Stimulated activated CD4-positive, alpha-beta T cell treated with anti-CD3 and anti-CD28 coated beads, Interleukin-4, amount 100 ng/mL, for 1 hour (primary cell): ENCODE measurements at places on chromosomes 12 and 14.

- no peak for DNase-seq
Measured at GRCh38 chr12:92342574-92342973, 196.9 kb upstream of the BTG1 start.

DNA sequence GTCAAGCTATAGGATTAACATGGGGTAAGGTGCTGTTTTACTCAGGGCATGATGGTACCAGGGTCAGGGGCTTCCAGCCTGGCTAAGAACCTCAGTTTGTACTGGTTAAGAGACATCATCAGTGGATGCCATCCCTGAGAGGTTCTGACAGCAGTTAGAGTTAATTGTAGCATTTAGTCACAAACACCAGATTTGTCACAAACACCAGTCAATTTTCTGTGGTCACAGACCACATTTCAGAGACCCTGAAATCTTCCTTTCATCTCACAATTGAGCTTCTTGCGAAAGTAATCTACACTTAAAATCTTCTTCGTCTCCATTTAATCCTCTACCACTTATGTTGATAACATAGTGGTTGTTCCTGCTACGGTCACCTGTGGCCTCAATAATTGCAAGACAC is 143.0 kb upstream of the EGLN3 start:
- no peak for DNase-seq

DNA sequence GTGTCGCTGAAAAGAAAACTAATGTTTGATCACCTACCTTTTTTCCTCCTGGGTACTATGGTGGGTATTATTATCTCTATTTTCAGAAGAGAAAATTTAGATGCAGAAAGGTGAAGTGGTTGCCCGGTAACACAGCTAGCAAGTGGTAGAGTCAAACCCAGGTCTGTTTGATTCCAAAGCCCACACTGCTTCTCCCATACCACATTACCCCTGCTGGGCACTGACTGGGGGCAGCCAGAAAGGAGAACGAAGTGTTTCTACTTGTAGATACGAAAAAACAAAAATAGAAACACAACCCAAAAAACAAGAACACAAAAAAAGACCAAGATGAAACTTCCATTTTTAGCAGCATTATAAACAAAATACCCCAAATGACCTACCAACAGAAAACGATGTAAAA is 142.2 kb downstream of the SLC41A2 start:
- DNase-seq: no peak

DNA sequence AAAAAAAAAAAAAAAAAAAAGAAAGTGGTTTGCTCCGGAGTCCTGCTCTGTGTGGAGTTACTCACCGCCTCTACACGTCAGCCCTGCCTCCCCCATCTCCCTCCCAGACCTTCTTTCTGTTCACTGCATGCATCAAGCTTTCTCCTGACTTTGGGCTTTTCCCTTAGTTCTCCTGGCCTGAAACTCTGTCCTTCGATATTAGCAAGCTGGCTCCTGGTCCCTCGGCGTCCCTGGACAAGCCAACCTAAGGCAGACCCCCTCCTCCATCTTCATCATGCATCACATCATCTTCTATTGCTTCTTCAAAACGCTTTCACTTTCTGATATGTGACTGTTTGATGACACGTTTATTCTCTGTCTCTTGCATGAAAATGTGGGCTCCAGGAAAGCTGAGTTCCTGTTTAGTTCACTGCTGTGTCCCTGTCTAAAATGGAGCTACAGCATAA is 40.6 kb downstream of the SLC15A4 start:
- peak; percentile 27 for DNase-seq

DNA sequence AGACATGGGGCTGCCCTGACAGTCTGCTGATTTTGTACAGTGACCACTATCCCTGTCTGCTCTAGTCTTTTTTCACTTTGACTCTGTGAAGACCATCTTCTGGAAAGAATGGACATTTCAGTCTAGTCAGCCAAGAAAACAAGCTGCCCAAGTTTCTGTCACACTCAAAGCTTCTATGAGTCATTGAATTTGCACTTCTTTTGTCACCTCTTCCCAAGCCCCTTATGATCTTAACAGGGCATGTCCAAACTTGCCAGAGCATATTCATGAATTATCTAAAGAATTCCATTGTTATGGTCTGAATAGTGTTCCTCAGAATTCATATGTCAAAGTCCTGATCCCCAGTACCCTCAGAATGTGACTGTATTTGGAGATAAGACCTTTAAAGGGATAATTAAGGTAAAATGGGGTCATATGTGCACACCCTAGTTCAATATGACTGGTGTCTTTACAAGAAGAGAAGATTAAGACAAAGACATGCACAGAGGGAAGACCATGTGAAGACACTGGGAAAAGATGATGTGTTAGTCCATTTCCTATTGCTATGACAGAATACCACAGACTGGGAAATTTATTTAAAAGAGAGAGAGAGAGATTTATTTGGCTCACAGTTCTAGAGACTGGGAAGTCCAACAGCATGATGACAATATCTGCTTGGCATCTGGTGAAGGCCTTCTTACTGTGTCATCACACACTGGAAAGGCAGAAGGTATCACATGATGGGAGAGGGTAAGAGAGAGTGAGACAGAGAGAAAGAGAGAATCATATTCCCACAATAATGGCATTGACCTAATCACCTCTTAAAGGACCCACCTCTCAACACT is 242.6 kb downstream of the BTG1 start:
- no peak for DNase-seq

- no peak for DNase-seq
Measured at GRCh38 chr12:95115641-95116040, 42.2 kb upstream of the NR2C1 start.

DNA sequence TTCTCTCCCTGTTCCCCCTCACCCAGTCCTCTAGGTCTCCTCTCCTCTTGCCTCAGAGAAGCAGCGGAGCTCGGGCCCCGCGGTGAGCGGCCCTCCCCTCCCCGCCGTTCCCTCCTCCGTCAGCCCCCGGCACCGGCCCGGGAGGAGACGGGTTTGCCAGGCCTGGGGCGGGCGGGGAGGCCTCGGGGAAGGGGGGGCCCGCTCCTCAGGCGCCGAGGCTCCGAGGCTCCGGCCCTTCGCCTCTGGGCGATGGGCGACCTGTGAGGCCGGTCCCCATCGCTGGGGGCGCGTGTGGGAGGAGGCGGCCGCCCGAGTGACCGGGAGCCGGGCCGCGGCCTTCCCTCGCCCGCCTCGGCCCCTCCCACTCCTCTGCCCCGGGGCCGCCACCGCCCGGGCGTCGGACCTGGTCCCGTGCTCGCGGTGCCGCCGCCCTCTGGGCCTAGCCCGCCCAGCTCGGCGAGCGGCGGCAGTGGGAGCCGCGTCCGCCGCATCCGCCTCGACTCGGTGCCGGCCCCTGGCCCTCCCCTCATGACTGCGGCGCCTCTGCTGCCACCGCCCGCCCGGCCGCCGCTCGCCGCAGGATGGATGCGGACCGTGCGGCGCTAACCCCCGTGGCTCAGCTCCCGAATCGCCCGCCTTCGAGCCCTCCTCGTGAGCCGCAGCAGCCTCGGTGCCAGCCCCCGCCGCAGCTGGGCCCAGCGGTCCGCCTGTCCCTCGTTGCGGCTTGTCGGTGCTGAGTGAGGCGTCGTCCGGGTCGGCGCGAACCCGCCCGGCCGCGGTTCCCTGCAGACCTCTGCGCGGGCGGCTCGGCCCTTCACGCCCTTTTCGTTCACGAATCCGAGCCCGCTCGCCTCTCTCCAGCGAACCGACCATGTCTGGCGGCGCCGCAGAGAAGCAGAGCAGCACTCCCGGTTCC is 574 bp downstream of the WNK1 start:
- DNase-seq: peak; percentile 45

DNA sequence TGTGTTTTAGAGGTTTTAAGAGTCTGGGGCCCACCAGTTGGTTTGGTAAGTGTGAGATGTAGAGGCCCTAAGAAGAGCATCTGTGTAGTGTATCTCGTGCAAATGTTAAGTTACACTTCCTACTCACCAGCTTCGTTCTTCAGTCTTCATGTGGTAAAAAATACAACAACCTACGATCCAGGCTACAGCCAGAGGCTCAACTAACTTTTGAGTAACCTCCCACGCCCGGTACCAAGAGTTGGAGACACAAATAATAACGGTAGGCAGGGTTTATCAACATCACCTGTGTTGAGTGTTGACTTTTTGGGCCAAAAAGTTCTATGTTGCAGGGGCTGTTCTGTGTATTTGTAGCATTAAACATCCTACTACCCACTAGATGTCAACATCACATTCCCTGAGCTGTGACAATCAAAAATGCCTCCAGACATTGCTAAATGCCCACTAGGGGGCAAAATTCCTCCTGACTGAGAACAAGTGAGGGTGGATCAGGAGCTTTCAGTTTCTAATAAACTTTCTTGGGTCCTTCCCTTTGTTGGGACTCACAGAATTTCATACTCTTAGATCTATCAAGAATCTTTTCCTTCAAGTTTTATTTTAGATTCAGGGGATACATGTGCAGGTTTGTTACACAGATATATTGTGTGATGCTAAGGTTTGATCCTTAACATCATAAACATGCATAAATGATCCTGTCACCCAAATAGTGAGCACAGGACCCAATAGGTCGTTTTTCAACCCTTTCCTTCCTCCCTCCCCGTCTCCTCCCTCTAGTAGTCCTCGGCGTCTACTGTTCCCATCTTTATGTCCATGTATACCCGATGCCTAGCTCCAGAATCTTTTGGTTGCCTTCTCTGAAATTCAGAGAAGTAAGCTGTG is 94.7 kb downstream of the SLC2A13 start:
- DNase-seq: peak; percentile 7

DNA sequence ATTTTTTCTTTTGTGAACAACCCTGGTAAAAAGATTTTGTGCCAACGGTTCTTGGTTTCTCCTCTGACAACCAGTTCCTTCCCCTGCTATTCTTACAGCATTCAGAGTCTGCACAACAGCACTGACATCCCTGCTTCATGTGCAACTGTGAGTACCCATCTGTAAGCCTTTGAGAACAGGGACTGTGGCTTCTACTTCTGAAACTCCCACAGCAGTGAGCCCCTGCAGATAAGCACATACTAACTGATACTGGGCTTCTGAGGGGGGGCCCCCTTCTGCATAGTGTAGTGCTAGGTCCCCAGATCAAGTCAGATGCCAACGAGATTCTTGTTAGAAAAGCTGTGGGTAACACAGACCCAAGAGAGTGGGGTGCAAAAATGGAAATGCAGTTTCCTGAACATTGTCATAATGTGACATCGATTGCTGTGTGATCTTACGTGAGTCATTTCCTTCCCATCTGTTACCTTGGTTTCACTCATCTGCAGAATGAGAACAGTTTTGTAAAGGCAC is 11.1 kb upstream of the NINJ2 start:
- DNase-seq: peak; percentile 72

DNA sequence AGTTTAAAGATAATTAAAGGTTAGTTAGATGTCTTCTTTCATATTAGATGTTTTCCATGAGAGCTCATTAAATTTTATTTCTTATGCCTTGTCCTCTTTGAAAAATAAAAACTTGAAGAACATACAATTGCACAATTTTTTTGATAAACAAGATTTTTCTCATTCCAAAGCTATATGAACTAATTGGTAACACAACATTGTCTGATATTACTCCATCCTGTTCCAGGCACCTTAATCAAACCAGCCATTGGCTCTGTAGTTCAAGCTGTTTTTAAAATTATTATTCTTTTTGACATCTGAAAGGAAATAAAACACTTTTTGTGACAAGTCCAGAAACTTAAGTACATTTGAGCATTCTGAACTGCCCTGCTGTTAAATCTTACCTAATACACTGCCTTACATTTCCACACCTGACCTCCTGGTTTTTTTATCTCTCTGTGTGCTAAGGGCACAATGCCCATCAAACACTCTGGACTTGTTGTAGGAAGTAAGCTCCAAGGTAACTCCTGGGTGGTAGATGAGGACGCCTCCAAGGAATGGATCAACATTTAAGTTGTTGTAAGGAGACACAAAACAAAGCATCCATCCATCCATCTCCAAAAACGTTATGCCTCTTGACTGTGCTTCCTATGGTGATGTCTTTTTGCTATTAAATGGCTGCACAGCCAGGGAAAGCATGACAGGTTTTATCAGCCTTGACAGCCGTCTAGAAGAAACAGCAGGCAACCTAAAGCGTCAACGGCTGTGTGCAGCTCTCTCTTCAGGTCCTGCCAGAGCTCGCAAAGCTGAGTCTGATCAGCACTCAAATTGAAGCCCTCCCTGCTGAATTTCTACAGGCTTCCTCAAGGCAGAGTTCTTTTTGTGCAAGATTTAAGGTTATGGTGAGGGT is 449.9 kb upstream of the FLRT2 start:
- DNase-seq: no peak

DNA sequence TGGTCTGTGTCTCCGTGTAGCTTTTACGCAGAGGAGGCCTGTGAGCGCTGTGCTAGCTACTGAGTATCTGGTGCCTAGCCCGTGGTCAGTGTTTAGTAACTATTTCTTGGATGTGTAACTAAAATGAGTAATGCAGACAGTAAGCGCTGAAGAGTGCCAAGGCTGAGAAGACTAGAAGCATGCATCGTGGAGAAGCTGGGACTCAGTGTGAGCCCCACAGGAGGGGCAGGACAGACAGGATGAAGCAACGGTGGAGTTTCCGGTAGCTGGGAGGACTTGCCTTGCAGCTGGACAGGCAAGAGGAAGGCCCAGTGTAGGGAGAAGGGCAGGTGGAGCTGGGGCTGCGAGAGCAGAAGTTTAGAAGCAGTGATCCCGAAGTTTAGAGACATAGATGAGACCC is 233.4 kb upstream of the FKBP4 start:
- no peak for DNase-seq

GRCh38 chr14:105554523-105554922 is 28.1 kb downstream of the TMEM121 start:
- no peak for DNase-seq

DNA sequence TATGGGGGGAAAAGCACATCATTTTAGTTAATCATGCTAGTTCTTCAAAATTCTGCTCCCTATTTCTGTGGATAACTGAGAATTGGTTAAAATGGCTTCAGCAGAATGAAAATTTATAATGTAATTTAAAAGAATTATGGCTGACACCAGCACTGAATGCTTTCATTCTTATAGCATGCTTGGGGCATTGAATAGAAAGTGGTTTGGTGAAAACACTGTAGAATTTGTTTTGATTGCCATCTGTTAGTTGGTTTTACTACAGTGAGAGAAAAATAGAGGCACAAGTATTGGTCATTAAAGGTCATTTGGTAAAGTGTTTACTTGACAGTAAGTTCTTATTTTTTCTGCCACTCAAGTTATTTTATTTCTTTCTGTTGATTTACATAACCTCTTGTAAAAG is 70.8 kb downstream of the PRORP start:
- no peak for DNase-seq

- peak; percentile 34 for DNase-seq
Measured at GRCh38 chr14:64762044-64763034, 58.1 kb downstream of the PLEKHG3 start.

- no peak for DNase-seq
Measured at GRCh38 chr14:84288781-84289180, 1241.2 kb upstream of the FLRT2 start.

GRCh38 chr12:48356041-48356768 is 5.5 kb upstream of the ZNF641 start:
- no peak for DNase-seq

GRCh38 chr12:15719230-15719629 is 70.0 kb downstream of the EPS8 start:
- DNase-seq: no peak

- no peak for DNase-seq
Measured at GRCh38 chr14:70366911-70367310, 7.4 kb upstream of the COX16 start.

DNA sequence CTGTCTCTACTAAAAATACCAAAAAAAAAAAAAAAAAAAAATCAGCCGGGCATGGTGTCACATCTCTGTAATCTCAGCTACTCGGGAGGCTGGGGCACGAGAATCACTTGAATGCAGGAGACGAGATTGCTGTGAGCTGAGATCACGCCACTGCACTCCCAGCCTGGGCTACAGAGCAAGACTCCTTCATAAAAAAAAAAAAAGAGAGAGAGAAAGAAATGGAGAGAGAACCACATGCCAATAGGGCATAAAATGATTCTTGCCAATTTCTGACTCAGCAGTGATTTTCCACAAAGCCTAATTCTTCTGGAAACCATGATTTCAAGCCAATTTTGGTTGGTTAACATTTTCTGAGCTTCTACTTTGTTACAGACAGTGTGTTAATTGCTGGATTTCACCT is 250.4 kb upstream of the SEL1L start:
- DNase-seq: no peak
